ENCODE measurements at places on chromosomes 7 and 10.
A peak's percentile ranks its signal among the peaks of the same experiment; 100 is the strongest.

- no peak for DNase-seq
Measured at GRCh38 chr10:43673471-43673870, 24.8 kb upstream of the ZNF32 start.

DNA sequence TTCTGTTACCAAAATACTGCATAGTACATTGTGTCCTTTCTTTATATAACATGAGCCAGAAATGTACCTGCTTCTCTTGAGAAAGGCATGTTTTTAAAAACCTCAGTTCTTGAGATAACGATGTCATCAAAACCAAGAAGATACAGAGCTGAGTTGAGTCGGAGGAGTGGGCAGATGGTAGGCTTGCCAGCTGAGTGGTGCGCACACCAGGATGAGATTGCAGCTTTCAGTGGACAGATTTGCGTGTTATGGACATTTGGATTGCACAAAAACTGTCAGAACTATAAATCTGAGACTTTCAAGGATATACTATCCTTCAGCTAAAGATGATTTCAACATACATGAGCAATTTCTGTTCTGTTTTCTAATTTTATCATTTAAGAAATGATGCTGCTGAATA is 25.0 kb downstream of the PRKAR2B start:
- DNase-seq: no peak

DNA sequence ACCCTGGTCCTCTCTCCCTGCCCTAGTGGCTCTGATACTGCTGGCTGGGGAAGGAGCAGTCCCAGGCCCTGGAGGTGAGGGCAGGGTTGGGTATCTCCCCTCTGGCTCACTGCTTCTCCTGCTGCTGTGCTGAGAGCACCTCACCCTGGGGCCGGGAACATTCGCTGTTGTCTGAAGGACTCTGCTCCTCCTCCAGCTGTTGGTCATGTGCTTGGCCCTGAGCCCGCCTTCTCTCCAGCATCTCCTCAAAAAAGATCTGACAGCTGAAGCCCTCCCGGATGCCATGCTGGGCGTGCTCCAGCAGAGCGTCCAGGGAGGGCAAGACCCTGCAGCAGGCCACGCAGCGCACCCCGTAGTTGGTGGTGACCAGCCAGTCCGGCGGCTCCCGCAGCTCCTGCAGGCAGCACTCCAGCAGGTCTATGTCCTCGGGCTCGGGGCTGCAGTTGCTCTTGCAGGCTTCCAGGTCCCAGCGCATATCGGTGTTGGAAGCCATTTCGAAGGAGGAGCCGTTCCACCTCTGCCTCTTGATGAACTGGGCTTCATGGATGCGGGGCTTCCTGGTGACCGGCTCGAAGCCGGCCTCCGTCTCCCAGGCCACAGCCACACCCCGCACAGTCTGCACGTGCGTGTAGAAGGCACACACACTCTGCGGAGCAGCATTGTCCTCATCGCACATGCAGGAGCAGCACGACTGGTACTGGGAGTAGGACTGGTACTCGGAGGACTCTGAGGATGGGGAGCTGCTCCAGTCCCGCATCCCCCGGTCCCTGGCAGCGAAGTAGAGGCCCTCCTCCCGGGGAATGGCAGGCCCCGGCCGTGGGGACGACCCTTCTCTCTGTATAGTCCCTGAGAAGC is 2.1 kb downstream of the FAM170B start:
- DNase-seq: no peak

DNA sequence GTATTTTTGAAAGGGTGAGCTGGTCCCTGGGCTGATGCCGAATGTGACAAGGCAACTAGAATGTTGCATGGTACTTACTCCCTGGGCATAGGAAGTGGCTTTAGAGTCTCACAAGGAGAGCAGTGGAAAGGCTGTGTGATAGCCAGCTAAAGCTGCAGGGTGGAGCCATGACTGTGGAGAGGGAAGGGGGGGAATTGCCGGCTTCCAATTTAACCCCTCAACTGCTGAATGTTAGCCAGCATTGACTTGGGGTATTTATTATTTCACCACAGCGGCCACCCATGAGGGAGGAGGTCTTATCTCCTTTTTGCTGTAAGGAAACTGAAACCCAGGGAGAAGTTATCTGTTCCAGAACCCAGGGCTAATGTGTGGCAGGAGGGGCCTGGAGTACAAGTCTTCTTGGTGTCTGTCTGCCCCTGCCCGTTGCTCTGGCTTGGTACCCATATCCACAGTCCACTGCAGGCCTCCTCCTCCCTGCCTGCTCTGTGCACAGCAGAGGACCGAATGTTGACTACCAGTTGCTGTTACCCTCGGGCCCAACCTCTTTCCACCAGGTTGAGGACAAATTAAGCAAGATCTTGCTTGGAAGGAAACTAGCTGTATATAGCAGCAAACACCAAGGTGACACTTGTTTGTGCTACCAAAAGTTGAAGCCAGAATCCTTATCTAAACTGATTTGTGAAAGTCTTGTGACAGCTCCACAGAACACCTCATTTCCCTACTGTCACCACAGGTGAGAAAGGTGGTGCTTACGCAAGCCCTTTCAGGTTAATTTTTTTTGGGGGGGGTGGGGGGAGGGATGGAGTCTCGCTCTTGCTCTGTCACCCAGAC is 37.6 kb downstream of the WBP1L start:
- DNase-seq: no peak

- DNase-seq: no peak
Measured at GRCh38 chr7:46247664-46248063, 326.6 kb upstream of the IGFBP3 start.

GRCh38 chr7:2283074-2283473 is 31.2 kb downstream of the SNX8 start:
- DNase-seq: no peak

DNA sequence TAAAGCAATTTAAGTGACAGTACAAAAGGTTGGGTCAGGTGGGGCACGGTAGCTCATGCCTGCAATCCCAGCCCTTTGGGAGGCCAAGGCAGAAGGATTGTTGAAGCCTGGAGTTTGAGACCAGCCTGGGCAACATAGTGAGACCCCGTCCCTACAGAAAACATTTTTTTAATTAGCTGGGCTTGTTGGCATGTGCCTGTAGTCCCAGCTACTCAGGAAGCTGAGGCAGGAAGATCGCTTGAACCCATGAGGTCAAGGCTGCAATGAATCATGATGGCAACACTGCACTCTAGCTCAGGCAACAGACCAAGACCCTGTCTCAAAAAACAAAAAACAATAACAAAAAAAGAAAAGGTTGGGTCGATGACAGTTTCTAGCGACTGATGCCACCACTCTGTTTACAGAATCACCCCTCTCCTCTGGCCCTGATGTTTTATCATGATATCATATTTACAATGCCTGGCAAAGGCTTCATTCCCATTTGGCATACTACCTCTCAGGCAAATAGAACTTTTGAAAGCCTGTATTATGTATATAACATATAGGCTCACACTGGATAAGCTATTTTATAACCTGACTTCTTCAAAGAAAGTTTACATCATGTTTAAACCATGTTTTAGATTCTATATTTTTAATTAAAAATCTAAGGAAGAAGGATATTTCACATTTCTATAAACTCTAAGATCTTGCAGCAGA is 558 bp upstream of the ABCC2 start:
- DNase-seq: no peak

DNA sequence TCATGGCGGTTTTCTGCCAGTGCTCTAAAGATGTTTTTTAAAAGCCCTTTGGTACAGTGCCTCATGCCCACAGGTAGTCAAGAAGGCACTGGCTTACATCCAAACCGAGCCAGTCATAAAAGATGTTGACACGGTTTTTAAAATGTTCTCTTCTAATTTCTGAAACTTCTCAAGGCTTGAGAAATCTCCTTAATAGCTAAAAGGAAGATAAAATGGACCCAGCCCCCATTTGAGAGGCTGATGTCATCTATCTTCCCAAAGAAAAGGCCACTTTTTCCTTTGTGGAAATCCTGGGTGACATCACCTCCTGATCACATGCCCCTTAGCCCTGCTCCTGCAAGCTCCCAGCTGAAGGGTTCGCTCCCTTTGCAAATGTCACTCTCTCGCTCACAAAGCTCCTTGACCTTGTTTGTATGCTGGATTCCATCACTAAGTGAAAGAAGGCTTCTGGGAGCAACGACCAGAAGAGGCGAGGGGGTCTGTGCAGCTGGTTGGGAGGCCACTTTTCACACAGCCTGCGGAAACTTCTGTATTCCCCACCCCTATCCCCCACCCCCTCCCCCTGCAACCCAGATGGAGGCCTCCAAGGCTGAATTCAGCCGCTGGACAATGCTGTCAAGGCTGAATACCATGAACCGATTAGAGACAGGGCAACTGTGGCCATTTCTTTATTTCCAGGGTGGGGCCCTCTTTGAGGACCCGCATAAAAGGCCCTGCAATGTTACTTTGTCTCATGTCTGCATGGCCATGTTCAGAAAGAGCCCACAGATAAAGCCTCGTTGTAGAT is 122.8 kb downstream of the CUBN start:
- no peak for DNase-seq

DNA sequence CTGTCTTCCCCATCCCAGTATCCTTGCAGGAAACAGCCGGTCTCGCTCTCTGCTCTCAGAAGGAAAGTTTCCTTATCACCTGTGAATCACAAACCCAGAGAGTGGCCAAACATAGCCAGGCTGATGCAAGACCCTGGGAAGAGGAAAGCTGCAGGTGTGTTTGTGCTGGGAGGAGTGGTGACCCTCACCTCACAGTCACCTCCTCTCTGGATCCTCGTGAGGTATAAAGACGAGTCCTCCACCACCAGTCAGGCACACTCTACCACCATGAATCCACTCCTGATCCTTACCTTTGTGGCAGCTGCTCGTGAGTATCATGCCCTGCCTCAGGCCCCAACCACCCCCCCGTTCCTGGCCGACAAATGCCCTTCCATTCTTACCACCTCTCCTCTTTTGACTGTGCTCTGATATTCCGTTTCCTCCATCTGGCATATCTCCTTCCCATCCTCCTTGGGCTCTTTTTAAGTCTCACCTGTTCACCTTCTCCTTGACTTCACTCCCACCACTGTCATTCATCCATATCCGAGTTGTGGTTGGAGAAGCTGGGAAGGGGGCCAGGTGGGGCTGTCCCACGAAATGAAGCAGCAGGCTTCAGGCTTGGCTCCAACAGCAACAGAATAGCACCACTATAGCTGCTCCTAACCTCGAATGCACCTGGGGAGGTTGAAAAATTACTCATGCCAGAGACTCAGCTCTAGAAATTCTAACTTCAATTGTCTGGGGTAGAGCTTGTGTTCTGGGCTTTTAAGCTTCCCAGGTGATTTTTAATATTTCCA is at the start of gene PRSS1:
Gene PRSS1 (plus strand): TSS at position 255 of the 776 bp plus-strand sequence. CDS start 13 bp downstream, at position 268.
- no peak for DNase-seq

GRCh38 chr10:124446830-124447750 is 2.7 kb downstream of the NKX1-2 start:
- DNase-seq: no peak

DNA sequence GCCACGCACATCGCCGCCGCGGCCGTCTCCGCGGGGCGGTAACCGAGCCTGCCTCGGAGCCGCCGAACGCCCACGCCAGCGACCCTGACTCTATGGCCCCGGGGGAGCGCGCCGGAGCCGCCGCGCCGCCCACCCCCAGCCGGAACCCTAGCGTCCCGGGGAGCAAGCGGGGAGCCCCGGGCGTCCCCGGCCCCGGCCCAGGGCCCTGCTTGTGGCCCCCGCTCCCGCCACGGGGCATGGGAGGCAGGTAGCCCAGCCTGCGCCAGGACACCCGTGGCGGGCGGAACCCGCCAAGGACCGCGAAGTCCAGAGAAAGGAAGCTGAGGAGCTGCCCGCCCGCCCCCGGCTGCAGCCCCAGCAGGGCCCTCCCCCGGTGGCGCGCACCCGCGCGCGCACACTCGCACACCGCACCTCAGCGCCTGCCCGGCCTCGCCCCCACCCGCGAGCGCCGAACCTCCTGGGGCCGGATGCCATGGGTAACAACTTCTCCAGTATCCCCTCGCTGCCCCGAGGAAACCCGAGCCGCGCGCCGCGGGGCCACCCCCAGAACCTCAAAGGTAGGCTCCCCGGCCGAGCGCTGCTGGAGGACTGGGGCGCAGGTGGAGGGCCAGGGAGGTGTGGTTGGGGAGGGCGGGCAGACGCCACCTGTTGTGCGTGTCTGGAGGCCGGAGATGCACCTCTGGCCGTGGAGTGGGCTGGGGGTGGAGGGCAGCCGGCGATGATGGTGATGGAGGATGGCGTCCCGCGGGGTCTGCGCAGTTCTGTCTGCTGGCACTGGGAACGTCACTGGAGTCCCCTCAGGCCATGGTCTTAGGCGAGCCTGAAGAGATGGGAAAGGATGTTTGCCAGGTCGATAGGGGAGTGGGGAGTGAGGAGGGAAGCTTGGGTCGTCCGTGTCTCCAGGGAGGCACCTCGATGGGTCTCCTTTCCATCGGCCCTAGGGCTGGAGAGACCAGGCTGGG is 692 bp downstream of the NEURL1 start:
- peak; percentile 36 for DNase-seq

DNA sequence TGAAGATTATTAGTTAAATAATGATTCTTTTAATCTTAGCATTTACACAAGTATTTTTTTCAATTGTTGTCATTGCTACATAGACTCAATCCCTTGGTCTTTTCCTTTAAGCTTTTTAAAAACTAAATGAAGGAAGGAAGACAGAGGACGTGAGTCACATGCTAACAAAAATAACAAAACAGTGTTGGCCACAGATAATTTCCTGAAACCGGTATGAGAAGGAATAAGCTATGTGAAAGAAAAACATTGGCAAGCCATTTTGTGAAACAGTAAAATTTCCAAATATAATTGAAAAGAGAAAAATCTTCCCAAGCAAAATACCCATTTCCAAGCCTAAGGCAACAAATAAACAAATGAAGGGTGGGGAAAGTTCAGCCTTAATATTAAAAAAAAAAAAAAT is 223.0 kb downstream of the AHR start:
- DNase-seq: no peak

GRCh38 chr7:158328376-158329013 is 259.1 kb downstream of the PTPRN2 start:
- no peak for DNase-seq

DNA sequence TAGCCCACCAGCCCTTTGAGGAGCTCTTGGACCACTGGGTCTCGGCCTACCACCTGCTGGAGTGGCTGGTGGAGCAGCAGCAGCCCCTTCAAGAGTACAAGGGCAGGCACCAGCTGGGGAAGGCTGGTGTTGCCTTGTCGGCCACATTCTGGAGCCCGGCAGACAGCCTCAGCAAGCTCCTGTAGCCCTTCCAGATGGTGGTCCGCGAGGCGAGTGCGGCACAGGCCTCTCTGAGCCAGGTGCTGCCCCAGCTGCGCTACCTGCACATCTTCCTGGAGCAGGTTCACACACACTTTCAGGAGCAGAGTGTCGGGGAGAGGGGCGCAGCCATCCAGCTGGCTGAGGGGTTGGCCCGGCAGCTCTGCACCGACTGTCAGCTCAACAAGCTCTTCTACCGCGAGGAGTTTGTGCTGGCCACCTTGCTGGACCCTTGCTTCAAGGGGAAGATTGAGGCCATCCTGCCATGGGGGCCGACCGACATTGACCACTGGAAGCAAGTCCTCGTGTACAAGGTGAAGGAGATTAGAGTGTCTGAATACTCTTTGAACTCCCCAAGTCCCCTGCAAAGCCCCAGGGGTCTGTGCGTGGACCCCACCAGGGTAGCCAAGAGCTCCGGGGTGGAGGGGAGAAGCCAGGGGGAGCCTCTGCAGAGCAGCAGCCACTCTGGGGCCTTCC is 7.0 kb upstream of the ACTR3C start:
- no peak for DNase-seq

DNA sequence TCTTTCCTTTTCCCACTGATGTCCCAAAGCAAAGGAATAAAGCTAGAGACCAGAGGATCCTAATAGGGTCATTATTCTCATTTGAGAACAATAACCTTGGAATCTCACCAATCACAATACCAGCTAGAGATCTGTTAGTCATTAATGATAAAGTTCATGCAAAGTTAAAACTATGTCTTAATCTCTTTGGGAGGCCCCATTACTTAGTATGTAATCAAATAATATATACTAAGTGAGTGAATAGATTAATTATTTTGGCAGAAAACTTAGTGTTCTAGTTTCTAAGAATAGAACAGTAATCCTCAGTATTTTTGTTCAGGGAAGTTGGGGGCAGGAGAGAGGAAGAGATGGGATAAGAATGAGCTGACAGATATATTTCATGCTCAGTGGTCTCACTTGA is 227.2 kb downstream of the MTERF1 start:
- DNase-seq: no peak

Data from T-helper 2 cell treated with Interferon-gamma antibody and Interleukin-4, amounts not matched to agents 5 μg/mL and 100 μg/mL, for 36 hours (primary cell).